ENCODE measurements at places on chromosomes 16 and 17.

GRCh38 chr17:75387771-75388170, 17.7 kb downstream of the GRB2 start:
- DNase-seq: no peak

DNA sequence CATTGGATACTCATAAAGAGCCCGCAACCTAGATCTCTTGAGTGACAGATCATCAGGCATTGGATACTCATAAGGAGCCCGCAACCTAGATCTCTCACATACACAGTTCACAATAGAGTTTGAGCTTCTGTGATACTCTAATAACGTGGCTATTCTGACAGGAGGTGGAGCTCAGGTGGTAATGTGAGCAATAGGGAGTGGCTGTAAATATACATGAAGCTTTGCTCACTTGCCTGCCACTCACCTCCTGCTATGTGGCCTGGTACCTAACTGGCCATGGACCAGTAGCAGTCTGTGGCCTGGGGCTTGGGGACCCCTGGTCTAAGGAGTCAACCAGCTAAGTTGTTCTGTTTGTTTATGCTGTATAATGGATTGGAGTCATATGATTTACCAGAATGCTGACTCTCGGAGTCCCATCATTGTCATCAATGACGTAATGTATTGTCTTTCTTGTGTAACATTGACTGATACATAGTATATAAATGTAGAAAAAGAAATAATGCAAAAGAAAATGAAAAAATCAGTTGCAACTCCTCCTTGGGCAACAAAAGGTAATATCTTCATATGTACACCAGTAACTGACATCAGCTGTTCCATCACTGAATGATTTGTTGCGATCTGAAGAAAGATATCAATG, 17.5 kb downstream of the ABCA9 start:
- no peak for DNase-seq

DNA sequence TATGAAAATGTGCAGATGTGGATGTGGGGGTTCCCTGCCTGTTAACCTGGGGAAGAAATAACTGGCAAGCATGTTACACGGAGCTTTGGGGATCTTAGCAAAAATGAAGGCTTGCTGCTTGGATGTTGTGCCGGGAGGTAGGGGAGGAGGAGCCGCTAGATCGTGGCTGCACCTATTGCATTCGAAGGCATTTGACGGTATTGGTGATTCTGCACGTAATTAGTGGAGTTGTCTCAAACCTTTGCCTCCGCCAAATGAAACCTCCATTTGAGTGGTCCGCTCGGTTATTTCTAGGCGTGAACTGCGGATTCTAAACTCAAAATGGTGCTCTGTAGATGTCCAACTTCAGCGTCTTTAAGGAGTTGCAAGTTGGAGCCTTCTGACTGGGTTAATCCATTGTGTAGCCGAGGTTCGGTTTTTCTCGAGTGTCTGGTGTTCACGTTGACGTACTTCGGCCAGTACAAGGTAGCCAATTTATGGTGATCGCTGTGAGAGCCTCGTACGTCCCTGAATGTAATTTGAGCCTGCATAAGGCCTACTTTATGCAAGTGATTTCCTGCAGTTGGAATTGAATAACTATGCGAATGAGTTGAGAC, 1.5 kb downstream of the TNRC6C start:
- no peak for DNase-seq

GRCh38 chr17:16383216-16383615, 2.3 kb downstream of the UBB start:
- no peak for DNase-seq

- DNase-seq: no peak
Measured at GRCh38 chr17:40447806-40448205, 4.6 kb downstream of the IGFBP4 start.

All from epithelial cell of prostate (primary cell).